ENCODE measurements at places on chromosomes 1 and 21. TPM values are rescaled to one million over a fixed set of nuclear protein-coding genes. Genes with fewer than 3 reads are reported as not detected.

DNA sequence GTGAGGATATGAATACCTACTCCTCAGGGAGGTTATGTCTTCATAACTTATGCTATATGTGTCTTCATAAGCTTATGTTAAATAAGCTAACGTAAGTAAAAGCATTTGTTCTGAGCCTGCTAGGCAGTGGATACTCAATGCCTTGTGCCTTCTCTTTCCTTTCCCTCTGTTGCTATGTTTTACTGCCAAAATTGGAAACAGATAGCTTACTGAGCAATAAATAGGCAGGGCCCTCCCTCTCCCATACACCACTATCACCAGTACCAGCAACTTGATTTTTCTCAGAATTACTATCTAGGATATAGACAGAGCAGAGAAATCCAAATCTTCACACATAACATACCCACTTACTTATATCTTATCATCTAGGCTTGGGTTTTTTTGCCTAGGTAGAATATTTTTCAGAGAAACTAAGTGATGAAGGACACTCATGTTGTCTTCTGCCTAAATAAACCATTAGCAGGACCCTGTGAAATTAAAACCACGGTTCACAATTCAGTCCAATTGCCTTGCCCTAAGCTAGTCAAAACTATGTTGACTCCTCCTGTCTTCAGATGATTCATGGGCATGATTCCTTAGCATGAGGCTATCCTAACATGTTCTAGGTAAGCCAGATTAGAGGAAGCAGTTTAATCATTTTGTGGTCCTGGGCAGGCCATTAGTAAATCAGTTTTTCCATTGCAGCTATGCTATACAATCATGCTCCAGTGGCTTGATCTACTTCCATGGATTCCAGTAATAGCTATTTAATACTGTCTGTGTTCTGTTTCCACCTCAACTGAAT is 15.9 kb upstream of the LRRC8C start:
- no peaks in the 10 kb centered on the region for H3K4me1 ChIP-seq
- no peaks in the 10 kb centered on the region for H3K27me3 ChIP-seq
- H3K4me3 ChIP-seq = no peak overlapping the region

BACE2 gene
- not detected for total RNA-seq

OXCT2 gene
- 4.3 TPM for total RNA-seq

MYBPH gene
- total RNA-seq = 1.1 TPM

- no peaks in the 10 kb centered on the region for H3K4me1 ChIP-seq
- no peak overlapping the region for H3K27ac ChIP-seq
- no peak overlapping the region for H3K4me3 ChIP-seq
Observed at GRCh38 chr1:77958391-77958790, 20.5 kb downstream of the FUBP1 start.

C1orf87 gene
- total RNA-seq = not detected

- no peak overlapping the region for H3K27ac ChIP-seq
- peaks cover 12% of the 10 kb centered on the region for H3K36me3 ChIP-seq
Observed at GRCh38 chr1:151570819-151571218, 30.7 kb downstream of the TUFT1 start.

- H3K36me3 ChIP-seq = no peaks in the 10 kb centered on the region
- H3K4me1 ChIP-seq = no peaks in the 10 kb centered on the region
- DNase-seq = no peak
- H3K27me3 ChIP-seq = no peaks in the 10 kb centered on the region
- H3K4me3 ChIP-seq = no peak overlapping the region
- no peak overlapping the region for H3K27ac ChIP-seq
Observed at GRCh38 chr1:66323958-66324625, 209.9 kb upstream of the SGIP1 start.

AGRN gene
- 10.4 TPM for total RNA-seq

DNA sequence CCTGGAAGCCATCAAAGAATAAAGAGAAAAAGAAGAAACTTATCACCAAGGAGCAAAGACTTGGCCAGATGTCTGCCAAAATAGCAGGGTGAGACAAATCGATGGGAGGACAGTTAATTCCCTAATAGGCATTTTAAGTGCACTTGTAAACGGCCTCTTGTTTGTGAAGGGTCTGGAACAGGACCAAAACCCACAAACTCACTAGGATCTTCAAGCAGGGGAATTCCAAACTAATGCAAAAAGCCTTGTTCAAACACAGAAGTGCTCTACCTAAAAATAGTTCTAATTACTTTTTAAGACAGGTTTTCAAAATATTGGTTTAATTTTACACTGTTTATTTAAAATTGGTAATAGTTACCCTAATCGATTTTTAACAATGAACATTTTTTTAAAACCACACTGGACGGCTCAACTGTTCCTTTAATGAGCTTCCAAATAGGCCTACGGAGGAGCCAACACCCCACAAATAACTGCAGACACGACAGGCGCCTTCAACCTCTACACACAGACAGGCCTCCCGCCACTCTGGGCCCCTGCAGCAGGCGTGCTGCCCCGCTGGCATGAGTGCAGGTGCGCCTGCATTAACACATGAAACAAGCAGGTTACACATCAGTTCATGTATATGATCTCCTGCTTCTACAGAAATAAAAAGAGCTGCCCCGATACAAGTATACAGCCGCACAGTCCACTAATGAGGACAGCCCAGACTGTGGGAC is 15.8 kb downstream of the UBE2G2 start:
- H3K27me3 ChIP-seq = no peaks in the 10 kb centered on the region
- H3K36me3 ChIP-seq = peaks cover 48% of the 10 kb centered on the region
- H3K4me3 ChIP-seq = no peak overlapping the region
- H3K27ac ChIP-seq = no peak overlapping the region
- peaks cover 15% of the 10 kb centered on the region for H3K4me1 ChIP-seq
- DNase-seq = peak; percentile 54

C1orf185 gene
- not detected for total RNA-seq

DNA sequence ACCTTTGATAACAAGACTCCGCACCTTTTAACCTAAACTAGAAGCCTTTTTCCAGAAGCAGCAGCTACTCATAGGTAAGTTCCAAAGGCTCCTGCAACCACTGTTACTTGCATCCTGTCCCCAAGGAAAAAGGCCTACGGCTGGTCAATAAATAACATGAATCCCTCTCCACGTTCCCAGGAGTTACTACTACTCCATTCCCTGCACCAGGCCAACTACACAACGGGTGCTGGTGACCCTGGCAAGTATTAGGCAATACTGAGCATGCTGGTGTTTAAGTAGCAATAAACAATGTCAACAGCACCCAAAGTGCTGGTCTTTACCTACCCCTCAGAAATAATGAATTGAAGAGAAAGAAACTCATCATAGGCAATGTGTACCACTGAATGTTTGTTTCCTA is 7.7 kb downstream of the GNG12 start:
- H3K4me3 ChIP-seq = no peak overlapping the region
- H3K36me3 ChIP-seq = peaks cover 14% of the 10 kb centered on the region
- no peak for DNase-seq
- no peak overlapping the region for H3K27ac ChIP-seq
- H3K4me1 ChIP-seq = no peaks in the 10 kb centered on the region

DNA sequence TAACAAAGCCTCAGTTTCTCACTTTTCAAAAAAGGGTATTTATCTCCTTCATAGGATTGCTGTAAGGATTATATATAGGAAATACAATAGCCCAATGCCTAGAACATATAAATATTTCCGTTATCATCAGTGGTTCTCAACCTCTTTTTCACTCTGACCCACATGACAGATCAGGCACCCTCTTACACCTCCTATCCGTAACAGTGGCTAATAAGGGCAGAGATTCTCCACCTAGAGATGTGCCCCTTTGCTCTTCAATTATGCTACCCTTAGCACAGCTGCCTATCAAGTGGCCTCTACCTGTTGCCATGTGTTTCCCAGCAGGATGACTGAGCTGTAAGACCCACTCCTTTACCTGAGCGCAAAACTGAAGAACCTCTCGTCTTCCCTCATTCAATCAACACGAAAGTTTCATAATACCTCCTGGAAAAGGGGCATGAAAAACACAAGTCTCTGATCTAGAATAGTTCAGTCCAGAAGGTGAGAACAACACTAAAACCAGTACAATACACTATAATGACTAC is 10.5 kb downstream of the PUM1 start:
- H3K36me3 ChIP-seq = peaks cover 76% of the 10 kb centered on the region
- no peaks in the 10 kb centered on the region for H3K27me3 ChIP-seq
- DNase-seq = no peak
- no peaks in the 10 kb centered on the region for H3K4me1 ChIP-seq
- no peak overlapping the region for H3K4me3 ChIP-seq

FUCA1 gene
- 0.18 TPM for total RNA-seq

DNA sequence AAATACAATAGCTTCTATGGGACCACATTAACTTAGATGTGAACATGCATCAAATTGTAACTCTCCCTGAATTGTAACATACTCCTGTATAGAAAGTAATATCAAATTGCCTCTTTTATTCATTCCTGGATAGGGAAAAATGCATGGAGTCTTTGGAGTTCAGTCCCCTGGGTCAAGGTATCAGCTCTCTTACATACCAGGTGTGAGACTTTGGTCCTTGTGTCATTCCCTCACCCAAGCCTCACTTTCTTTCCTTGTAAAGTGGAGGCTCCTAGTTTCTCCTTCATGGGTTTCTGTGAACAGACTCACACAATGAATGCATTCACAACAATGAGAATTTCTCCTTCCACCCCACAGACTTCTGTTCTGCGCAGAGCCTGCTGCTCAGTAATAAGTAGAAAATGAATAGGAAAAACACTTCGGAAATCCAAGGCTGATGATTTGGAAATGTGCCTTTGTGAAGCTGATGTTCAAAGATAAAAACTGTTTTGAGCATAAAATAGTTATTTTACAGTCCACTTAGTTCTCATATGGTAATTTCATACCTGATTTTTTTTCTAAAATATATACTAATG is 185.3 kb downstream of the AK5 start:
- H3K27me3 ChIP-seq = no peaks in the 10 kb centered on the region
- H3K4me3 ChIP-seq = no peak overlapping the region
- H3K27ac ChIP-seq = no peak overlapping the region
- DNase-seq = no peak
- peaks cover 21% of the 10 kb centered on the region for H3K4me1 ChIP-seq

OR2T29 gene
- not detected for total RNA-seq

DNA sequence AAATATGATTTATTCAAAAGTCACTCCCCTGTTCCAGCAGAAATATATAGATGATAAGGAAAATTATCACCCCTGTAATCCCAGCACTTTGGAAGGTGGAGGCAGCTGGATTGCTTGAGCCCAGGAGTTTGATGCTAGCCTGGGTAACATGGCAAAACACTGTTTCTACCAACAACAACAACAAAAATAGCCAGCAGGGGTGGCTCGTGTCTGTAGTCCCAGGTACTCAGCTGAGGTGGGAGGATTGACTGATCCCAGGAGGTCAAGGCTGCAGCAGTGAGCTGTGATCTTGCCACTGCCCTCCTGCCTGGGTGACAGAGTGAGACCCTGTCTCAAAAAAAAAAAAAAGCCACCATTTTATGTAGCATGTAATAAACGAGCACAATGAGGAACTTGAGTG is 1546.5 kb downstream of the NCAM2 start:
- no peak overlapping the region for H3K4me3 ChIP-seq
- H3K27ac ChIP-seq = no peak overlapping the region
- no peaks in the 10 kb centered on the region for H3K4me1 ChIP-seq

ATP6V1G3 gene
- total RNA-seq = not detected

DNA sequence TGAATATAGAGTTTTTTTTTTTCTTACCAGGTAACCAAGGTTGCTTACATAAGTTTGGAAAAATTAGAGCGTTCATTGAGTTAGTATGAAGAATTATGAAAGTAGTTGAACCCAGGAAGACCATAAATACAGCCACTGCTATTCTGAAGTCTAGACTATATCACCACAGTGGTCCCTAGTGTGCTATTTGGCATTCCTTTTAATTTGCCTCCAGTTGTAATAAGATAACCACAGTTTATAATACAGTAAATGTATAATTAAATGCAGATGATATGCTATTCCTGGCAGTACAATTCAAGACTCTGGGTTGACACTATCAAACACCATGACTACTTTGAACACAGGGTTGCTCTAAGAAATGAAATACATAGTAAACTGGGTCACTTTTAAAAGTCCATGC is 270.5 kb downstream of the BRINP2 start:
- no peak overlapping the region for H3K27ac ChIP-seq
- no peaks in the 10 kb centered on the region for H3K27me3 ChIP-seq
- H3K4me1 ChIP-seq = no peaks in the 10 kb centered on the region
- no peaks in the 10 kb centered on the region for H3K36me3 ChIP-seq

RPAP2 gene
- total RNA-seq = 26.4 TPM
